Cerebellum (tissue), 4 donors: ENCODE measurements at places on chromosomes 7 and 10.

DNA sequence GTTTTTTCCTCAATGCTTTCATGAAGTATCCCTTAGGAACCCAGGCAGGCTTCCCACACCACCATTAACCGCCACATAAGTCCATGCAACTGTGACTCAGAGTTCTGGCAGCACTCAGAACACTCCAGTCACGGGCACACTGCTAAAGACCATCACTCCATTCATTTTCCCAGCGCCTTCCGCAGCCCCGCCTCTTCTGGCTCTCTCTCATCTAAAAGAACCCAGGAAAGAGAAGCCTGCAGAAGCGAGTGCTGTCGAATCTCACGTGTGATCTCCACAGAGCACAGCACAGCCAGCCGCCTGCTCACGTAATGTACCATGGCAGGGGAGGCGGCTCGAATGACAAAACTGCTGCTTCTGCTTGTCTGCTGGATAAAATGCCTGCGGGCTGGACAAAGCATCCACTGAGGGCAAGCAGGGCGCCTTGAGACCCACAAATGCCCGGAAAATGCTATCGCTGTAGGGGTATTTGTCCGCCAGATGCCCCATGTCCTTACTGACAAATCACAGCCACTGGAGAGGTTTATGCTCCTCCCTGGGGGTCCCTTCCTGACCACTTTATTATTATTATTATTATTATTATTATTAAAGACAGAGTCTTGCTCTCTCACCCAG lies 1.8 kb downstream of the PSMG3 start:
- no peak for DNase-seq

DNA sequence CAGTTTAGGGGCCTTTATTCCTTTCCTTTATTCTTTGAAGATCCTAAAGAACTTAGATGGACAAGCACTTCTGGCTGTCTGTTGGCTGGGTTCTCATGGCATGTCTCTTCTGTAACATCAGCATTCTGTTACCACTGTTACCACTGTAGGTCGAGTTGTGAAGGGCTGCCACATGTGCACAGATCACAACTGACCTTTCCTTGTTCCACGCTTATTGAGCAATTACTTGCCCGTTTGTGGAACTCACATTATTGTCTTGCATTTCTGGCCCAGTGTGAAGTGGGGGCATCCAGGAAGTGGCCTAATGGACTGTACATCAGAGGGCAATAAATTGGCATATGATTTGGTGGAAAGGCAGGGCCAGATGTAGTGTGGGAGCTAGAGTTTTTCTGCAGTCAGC lies 23.7 kb downstream of the GBF1 start:
- DNase-seq: no peak

- no peak for DNase-seq
These were observed 1040.1 kb upstream of the LRRN3 start for GRCh38 chr7:110050785-110051184.

- no peak for DNase-seq
These were observed 253.1 kb upstream of the PITRM1 start for GRCh38 chr10:3425716-3426115.

DNA sequence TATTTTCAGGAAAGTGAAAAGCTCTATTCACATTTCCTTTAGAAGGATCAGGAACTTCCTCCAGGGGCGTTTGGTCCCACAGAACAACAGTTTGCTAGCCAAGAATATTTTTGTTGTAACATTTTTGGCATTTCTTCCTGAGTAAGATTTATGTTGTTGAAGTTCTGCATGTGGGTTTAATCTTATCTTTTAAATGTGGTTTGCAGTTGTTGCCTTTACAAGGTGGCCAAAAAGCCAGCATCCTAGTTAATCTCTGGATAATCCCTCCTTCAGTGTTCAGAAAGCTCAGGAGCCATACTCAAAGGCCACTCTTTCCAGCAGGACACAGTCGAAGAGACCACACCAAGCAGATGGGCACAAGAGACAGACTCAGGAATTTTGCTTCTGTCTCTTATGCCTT lies 30.0 kb downstream of the SLC26A4 start:
- DNase-seq: no peak

DNA sequence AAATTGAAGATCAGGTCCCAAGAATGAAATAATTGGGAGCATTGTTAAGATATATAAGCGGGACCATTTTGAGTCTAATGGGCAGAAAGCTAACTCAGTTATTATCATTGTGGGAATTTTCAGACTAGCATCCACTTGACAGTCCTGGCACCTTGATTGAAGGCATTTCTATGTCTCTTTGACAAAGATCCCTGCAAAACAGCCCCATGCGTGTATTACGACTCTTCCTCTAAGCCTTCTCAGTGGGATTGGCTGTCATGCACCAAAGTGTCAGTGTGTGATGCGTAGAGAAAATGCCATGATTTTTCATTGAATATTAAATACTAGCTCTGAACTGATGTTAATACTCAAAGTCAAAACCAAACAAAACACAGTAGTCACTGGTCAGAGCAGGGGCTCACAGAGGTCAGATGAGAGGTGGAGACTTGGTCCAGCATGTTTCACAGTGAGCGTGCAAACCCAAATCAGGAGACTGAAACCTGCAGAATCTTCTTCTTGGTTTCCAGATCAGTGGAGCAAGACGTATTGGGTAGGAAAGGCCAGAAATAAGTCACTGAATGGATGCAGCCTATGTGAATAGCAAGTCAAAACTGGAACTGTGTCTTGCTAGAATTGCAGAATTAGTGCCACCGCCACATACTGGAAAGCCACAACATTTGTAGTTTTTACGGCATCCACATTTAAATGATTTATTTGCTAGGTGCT lies 303.6 kb upstream of the AKR1E2 start:
- DNase-seq: no peak
